ENCODE measurements at places on chromosomes 13 and 19.
A peak's percentile ranks its signal among the peaks of the same experiment; 100 is the strongest.

DNA sequence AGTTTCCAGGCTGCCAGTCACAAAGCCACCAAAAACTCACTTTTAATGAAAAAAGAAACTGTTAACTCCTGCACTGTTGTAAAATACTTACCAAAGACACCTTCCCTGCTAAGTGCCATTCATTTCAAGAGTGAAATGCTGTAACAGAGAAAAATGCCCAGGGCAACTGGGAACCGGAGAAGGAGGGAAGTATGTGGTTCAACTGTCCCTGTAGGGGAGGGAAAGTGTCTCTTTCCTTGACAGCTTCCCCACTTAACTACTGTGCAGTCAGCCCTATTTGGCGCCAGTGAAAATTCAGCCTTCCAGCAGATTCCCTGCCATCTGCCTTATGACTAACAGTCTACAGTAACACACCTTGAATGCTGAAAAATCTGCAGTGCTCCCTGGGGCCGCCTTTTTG, 789.0 kb downstream of the DIAPH3 start:
- DNase-seq = no peak

- DNase-seq = no peak
Observed at GRCh38 chr19:17805427-17805826, 10.5 kb downstream of the B3GNT3 start.

DNA sequence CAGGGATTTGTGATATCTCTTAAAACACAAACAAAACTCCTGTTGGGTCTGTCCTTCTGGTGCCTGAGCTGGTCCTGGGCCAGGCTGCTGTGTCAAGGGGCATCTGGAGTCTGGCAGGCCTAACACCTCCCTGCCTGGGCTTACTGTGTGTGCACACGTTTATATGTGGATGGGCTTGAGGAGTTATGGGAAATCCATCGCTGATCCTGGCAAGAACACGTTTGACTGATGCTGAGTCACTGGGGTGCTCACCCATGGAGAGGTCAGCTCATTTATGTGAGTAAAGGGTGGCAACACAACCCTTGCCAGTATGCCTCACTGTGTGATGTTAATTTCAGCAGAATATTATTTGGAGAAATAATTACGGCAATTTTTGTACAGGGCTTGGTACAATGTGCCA, 44.5 kb upstream of the PCDH8 start:
- no peak for DNase-seq

DNA sequence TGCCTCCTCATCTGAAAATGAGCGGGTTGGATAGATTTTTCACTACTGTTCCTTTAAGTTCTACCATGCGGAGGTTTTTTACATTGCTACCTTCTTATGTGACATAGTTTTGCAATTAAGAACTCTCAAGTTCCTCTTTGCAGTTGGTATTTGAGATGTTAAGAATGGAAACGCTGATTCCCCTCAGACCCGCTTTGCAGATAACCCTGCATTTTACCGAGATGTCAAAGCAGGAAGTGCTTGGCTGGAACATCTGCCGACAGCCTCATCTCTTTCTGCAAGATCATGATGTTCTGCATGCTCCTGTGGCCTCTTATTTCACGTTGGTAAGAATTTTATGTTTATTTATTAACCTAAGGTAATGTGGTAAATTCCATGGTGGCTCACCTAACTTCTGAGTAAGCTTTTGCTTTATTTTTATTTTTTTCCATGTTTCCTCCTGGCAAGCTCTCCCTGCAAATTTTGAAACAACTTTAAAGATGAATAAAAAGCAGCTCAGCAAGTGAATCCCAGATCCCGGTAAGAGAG, 22.5 kb downstream of the PABPC3 start:
- DNase-seq = no peak

GRCh38 chr13:90455823-90456222, 891.7 kb upstream of the MIR17HG start:
- DNase-seq = no peak

DNA sequence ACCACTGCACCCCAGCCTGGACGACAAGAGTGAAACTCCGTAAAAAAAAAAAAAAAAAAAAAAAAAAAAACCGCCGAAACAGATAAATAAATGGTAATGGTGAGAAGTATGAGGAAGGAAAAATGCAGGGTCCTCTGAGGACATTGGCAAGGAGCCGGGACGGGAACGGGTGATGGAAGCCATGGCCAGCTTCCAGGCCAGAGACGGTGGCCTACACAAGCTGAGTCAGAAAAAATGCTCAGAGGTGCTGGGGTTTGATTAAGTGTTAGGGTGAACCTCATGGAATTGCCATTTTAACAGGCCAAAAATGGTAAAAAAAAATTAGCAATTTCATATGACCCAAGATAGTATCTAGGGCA, 866 bp upstream of the ZSWIM4 start:
- DNase-seq = peak; percentile 72

DNA sequence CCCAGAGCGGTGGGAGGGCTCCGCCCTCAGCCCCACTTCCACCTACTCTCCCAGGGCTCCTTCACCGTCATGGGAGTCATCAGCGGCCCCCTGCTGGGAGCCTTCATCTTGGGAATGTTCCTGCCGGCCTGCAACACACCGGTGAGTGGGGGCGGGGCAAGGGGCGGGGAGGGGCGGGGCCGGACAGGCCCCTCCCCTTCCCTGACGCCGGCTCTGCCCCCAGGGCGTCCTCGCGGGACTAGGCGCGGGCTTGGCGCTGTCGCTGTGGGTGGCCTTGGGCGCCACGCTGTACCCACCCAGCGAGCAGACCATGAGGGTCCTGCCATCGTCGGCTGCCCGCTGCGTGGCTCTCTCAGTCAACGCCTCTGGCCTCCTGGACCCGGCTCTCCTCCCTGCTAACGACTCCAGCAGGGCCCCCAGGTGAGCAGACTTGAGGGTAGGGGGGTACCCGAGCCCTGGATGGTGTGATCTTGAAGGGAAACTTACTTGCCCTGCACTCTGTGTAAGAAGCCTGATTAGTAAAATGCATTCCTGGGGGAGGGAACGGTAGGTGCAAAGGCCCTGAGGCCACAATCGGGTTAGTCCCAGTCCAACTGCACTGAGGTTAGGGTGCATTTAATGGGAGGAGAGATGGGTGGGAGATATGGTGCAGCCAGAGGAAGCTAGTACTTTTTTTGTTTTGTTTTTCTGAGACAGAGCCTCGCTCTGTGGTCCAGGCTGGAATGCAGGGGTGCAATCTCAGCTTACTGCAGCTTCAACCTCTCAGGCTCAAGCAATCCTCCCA, 12.1 kb downstream of the SLC5A5 start:
- DNase-seq = no peak

- no peak for DNase-seq
Observed at GRCh38 chr13:41605319-41606285, 148.3 kb downstream of the RGCC start.

DNA sequence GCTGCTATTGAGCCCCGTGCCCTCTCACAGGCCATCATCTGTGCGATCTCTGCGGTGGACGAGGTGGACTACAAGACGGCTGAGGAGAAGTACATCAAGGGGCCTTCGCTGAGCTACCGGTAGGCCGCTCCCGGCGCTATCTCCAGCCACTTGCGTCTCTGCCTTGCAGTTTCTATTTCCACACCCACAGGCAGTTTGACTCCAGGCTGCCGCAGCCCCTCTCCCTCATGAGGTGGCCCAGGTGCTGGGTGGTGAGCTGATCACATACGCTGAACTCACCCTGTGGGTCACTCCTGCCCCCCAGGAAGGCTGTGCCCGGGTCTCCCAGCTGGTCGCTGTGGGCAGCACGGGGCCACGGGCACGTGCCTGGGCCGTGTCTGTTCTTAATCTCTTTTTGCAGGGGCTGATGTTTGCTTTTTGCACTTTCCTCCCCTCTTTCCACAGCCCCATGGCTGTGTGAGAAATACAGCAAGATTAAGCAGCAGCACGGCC, 10.6 kb upstream of the NDUFS7 start:
- no peak for DNase-seq

DNA sequence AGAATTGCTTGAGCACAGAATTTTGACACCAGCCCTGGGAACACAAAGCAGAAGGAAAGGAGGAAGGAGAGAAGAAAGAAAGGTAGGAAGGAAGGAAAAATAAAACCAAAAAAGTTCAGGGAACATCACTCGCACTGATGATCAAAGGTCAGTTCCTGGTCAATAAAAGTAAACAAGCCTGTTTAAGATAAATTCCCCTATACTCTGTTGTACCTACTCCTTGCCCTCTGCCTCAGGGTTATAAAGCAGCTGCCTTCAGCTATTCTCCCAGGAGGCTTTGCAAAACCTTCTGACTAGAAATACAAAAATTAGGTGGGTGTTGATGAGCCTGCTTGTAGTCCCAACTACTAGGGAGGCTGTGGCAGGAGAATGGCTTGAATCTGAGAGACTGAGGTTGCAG, 14.9 kb upstream of the ZNF91 start:
- DNase-seq = no peak

GRCh38 chr13:67740871-67741535, 510.9 kb upstream of the PCDH9 start:
- DNase-seq = no peak
